Kasumi-1 (cell line): ENCODE measurements at places on chromosomes 2 and 18.

DNA sequence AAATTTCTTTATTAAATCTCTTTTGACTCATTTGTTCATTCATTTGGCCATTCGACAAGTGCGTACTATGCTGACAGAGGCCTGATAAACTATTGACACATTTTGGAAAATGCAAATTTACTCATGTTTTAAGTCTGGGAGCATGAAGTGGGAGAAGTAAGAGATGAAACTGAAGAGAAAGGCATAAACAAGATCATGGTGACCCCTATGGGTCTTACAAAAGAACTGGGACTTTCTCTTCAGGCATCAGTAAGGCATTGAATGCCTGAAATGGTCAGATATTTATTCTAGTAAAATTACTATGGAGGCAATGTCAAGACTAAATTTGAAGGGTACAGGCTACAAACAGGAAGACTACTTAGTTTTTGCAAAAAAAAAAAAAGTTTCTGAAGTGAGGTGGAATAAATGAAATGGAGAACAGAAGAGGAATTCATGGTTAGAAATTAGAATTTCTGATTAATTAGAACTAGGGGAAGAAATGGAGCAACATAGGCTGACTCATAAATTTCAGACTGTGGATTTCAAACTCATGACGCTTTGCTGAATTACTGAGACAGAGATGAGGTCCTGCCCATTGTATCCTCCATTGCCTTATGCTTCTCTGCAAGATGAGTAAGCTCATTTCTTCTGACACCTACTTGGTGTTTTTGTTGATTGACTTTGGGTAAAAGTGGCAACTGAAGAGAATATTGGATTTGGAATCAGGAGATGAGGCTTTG lies 32.7 kb downstream of the VSNL1 start:
- no peak for DNase-seq

DNA sequence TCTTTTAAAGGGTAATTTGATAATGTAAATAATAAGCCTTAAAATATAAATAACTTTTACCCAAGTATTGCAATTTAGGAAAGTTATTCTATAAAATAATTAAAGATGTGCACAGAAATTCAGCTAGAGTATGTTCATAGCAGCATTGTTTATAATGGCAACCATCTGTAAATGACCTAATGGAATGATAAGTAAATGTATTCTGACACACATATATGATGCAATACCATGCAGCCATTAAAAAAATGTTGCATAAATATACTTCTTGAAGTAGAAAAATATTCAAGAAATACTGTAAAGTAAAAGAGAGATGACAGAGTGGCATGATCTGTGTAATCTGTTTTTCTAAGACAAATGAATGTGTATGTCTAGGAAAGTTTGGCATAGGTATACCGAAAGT lies 545.7 kb downstream of the ZEB2 start:
- no peak for DNase-seq

GRCh38 chr2:197908990-197909776 lies 104.8 kb downstream of the PLCL1 start:
- no peak for DNase-seq

GRCh38 chr2:219111375-219112061 lies 49.1 kb downstream of the NHEJ1 start:
- no peak for DNase-seq

DNA sequence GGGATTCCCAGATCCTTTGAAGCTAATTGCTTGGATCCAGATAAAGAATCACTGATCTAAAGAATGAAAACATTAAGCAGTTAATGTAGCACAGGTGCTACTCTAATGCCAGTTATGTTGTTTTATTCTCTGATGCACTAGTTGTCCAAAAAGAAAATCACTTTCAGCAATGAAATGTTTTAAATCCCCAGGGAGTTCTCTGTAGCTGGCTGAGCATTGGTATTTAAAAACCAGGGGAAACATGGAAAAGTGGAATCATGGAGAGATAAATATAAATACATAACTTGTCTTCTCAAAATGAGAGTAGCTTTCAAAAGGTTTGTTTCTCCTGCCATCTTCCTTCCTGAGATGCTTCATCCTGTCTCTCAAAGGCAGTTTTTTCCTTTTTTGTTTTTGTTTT lies 37.7 kb downstream of the CD302 start:
- DNase-seq, result no peak

DNA sequence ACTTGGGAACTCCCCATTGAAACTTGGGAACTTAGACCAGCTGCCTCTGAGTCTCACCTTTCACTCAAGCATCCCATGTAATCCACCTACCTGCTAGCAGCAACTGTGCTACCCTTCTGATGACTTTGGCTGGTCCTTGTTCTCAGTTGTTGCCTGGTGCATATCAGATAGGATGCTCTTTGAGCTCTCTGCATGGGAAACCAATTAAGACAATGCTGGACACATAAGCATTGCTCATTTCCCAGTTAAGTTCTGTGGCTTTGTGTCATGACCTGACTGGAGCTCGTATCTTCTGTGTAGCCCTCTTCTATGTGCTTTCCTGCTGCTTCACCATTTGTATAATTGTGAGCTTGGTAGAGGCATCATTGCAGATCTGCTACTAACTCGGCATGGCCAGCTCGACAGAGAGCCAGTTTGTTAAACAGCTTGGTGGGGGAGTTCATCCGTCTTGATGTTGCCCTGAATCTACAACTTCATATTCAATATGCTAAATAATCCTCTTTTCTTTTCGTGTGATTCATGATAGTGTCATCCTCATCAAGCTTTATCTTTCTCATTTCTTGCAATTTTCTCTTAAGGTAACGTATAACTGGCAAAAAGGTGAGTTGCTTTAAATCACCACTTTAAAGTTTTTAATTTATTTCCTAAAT lies 447.5 kb upstream of the SLC14A2 start:
- no peak for DNase-seq

DNA sequence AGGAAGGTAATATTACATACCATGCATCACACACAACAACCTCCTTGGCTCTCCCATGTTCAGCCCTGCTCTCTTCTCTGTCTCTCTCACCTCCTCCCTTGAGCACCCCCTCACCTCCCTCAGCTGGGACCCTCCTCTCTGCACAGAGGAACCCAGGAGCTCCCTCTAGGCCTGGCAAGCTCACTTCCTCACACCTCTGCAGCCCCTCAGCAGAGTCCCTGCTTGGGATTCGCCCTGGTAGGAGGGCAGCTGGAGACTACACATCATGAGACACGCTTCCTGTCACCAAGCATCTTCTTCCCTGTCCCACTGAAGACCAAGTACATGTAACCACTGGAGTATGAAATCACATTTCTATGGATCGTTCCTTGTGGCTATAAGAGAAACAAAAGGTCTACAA lies 51.0 kb downstream of the ADD2 start:
- no peak for DNase-seq

- no peak for DNase-seq
Measured at GRCh38 chr2:23480957-23481797, 96.2 kb downstream of the KLHL29 start.

GRCh38 chr18:45785134-45785533 lies 40.3 kb upstream of the SIGLEC15 start:
- DNase-seq, result no peak

- no peak for DNase-seq
Measured at GRCh38 chr2:19214682-19215391, 143.6 kb downstream of the OSR1 start.

DNA sequence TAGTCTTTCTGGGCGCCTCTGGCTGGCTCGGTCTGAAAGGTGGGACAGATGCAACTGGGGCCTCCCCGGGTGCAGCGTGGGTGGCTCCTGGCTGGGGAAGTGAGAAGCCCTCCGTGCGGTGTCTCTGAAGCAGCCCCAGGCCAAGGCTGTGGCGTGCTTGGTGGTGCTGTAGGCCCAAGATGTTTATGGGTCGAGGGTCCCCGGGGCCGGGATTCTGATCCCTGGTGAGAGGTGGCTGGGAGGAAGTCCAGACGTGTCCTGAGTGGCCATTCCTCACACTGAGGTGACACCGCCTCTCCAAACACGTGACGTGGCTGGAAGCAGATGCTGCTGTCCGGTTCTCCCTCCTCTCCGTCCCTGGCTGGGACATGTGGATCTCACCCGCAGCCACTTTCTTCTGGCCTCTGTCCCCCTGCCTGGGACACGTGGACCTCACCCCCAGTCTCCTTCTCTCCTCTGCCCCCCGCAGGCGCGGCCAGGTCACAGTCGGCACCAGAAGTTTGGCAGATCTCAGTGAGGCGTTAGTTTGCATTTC lies 12.6 kb downstream of the RTP5 start:
- DNase-seq, result peak; percentile 50

DNA sequence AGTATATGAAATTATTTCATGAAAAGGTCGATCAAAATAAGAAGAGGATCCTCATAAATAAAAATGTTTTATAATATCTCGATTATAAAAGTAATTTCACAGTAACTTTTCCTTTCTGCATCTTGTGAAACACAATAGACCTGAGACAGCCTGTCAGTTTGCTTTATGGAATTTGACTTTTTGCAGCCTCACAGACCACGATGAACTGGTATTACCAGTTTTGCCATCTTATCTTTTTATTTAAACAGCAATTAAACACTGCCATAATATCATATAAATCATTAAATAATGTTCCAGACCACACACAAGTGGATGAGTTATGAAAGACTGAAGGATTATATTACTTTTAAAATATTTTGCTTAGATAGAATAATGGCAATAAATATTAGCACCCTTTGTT lies 10.7 kb upstream of the GALNT3 start:
- no peak for DNase-seq

DNA sequence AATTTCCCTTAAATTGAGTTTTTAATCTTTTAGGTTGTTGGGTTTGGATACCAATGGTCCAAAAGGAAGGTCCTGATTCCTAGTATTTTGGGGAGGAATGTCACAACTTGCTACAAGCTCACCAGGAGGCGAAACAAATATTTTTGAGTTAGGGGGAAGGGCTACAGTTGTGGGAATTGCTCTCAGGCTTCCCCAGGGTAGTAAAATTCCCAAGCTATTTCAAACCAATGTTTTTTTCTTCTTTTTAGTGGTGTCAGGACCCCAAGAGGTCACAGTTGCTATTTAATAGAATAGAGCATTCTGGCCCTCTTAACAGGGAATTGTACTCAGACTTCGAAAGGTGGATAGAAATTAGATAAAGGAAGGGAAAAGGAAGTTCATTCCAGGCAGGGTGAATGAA lies 68.5 kb upstream of the ST3GAL5 start:
- DNase-seq, result no peak

DNA sequence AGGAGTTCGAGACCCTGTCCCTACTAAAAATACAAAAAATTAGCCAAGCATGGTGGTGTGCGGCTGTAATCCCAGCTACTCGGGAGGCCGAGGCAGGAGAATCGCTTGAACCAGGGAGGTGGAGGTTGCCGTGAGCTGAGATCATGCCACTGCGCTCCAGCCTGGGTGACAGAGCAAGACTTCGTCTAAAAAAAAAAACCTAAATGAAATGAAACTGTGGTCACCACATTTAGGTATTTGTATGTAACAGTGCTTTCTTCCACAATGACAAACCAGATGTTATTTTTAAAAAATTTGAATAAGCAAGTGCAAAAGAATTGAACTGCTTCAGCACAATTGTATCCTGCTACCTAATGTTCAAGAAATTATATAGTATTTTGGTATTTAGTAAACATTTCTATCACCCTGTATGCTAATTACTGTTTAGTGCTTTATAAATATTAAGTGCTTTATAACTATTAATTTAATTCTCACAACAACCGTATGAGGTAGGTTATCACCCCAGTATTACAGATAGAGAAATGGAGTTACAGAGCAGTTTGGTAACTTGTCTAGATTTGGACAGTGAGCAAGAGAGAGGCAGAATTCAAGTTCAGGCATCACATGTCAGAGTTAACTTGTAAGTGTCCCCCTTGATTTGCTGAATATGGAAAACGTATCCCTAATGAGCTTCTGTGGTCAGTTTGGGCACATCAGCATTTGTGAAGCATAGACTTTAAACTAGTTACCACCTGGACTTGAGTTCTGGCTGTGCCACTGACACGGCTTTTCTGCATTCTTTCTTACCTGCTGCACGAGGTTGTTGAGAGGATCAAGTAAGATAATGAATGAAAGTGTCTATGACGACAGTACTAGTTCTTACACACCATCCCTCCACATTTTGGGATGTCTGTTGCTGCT lies 14.4 kb downstream of the PHLPP1 start:
- DNase-seq, result no peak

DNA sequence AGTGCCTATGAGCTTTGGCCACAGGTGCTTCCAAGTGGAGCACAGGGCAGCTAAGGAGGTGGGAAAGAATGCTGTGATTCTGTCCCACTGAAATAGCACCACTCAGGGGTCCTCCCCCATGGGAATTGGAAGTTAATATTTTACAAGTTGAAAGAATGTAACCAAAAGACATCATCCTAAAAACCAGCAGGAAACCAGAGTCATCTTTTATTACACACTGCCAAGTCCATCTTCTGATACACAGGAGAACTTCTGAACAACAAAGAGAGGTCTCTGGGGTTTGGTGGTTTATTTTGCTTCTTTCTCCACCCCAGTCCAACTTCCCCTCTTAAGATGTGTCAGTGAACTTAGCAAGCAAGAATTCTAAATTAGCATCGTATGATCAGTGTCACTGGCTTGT lies 47.7 kb downstream of the COLEC12 start:
- DNase-seq, result peak; percentile 12

- DNase-seq, result peak; percentile 40
Measured at GRCh38 chr18:46497129-46497528, 159.9 kb downstream of the LOXHD1 start.

DNA sequence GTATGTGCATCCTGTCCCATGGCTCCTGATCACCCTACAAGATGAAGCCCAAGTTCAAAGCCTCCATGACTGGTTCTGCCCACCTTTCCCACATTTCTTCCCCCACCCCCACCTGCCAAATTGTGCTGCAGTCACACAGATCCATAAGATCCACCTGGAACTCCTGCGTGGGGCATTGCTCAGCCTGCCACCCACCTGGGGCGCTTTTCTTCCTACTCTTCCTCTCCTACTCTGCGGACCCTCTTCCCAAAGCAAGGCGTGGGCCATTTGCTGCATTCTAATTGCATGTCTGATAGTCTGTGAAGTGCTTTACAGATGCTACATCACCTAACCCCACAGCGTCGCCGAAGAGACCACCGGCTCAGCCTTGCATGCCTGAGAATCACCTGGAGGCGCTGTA lies 402.4 kb upstream of the ID2 start:
- DNase-seq, result no peak

- DNase-seq, result no peak
Measured at GRCh38 chr2:234099266-234099665, 48.8 kb downstream of the SPP2 start.

GRCh38 chr18:38464024-38464423 lies 898.4 kb upstream of the CELF4 start:
- DNase-seq, result no peak

- DNase-seq, result no peak
Measured at GRCh38 chr2:211468877-211469663, 912.7 kb downstream of the CPS1 start.

- DNase-seq, result no peak
Measured at GRCh38 chr2:85812094-85812735, 58.4 kb downstream of the ATOH8 start.

GRCh38 chr2:45460825-45461224 lies 150.2 kb downstream of the SRBD1 start:
- DNase-seq, result no peak
